ENCODE measurements at places on chromosomes 3 and 15.
A peak's percentile ranks its signal among the peaks of the same experiment; 100 is the strongest.

GRCh38 chr15:22902981-22903380 lies 64.5 kb downstream of the NIPA2 start:
- DNase-seq: no peak

GRCh38 chr15:42735382-42736165 lies 1.4 kb downstream of the CDAN1 start:
- no peak for DNase-seq

GRCh38 chr3:139674571-139675260 lies 3.1 kb downstream of the NMNAT3 start:
- no peak for DNase-seq

DNA sequence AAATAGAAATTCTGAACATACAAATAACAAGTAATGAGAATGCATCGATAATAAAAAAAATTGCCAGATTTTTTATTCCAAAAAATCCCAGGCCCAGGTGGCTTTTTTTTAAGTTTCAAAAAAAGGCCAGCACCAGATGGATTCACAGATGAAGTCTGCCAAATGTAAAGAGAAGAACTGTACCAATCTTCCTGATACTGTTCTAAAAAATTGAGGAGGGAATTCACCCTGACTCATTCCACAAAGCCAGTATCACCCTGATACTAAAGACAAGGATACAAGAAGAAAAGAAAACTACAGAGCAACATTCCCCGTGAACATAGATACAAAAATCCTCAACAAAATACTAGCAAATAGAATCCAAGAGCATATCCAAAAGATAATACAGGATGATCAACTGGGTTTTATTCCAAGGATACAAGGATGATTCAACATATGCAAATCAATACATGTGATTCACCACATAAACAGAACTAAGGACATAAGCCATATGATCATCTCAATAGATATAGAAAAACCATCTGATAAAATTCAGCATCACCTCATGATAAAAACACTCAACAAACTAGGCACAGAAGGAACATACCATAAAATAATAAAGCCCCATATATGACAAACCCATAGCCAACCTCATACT lies 44.1 kb upstream of the XCR1 start:
- DNase-seq: no peak

- DNase-seq: no peak
Observed at GRCh38 chr3:38724392-38724736, 74.9 kb upstream of the SCN5A start.

DNA sequence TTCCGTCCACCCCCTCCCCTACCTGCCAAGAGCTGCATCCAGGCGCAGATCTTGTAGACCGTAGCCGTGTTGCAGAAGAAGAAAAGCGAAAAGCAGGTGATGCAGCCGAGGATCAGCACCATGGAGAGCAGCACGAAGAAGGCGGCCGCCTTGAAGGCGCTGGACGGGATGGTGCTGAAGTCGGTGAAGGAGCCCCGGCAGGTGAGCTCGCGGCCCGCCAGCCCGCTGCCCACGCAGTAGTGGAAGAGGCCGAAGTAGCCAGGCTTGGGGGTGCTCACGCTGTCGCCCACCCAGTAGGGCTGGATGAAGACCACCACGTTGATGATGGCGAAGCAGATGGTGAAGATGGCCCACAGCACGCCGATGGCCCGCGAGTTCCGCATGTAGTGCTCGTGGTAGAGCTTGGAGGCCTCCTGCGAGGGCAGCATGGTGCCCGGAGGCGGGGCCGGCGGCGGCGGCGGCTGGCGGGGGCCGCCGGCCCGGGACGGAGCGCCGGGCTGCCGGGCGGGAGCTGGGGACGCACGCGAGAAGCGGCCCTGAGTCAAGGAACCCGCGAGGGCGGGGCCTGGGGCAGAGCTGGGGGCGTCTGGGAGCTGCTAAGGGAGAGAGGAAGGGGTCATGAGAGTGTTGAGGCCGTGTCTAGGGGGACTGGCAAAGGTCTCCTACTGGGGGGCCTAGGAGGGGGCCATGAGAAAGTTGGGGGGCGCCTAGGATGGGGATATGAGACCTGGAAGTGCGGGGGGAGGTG lies 1.2 kb downstream of the LHFPL4 start:
- peak; percentile 23 for DNase-seq

DNA sequence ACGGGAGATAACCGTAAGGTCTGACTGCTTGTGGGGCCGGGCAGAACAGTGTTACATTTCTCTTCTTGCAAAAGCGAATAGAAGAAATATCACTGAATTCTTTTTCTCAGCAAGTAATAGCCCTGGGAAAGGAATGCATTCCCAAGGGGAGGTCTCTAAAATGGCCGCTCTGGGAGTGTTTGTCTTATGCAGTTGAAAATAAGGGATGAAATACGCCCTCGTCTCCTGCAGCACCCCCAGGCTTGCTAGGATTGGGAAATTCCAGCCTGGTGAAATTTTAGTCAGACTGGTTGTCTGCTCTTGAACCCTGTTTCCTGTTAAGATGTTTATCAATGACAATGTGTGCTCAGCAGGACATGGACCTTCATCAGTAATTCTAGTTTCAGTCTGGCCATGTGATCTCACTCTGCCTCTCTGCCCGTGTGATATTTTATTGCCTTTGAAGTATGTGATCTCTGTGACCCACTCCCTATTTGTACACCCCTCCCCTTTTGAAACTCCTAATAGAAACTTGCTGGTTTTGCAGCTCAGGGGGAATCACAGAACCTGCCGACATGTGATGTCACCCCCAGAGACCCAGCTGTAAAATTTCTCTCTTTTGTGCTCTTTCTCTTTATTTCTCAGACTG lies 715.6 kb downstream of the ROBO1 start:
- no peak for DNase-seq

GRCh38 chr3:25229586-25229985 lies 198.5 kb upstream of the RARB start:
- DNase-seq: no peak

DNA sequence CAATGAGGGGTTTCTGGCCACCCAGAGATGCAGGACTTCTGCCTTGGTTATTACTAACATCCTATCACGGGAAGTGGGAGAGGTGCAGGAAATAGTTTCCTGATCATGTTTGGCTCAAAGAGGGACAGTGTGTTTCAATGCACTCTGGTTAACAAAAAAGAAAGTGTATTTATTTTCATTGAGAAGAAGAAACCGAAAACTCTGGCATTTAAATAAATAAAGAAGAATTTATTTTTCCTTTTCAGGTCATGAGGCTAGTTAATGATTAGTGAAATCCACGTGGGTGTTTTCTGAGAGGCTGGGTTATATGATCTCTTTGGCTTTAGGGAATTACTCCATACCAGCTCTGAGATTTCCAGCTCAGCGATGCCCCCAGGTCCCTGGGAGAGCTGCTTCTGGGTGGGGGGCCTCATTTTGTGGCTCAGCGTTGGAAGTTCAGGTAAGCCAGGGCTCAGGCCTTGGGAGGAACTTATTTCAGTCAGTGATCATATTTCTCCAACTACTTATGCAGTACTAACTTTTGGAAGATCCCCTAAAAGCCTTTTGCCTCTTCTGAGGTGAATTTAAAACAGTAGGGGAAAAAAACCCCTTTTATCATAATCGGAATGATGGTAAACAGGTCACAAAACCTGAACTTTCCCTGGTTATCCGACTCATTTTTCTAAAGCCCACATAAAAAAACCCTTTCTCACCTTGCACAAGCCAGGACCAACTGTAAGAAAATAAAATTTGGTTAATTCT lies at the start of gene PLA1A:
Gene PLA1A, plus strand, starts transcription at position 338 of the 741 bp plus-strand sequence. Its CDS starts 29 bp downstream, at position 367.
- no peak for DNase-seq

- DNase-seq: peak; percentile 44
Observed at GRCh38 chr15:63860155-63860554, 26.4 kb upstream of the HERC1 start.

GRCh38 chr3:7144697-7145308 lies 283.9 kb downstream of the GRM7 start:
- DNase-seq: no peak

GRCh38 chr3:175307642-175308041 lies 448.5 kb downstream of the NAALADL2 start:
- no peak for DNase-seq

GRCh38 chr3:25156626-25157025 lies 271.4 kb upstream of the RARB start:
- no peak for DNase-seq

GRCh38 chr3:147222291-147222690 lies 184.1 kb downstream of the ZIC4 start:
- no peak for DNase-seq

DNA sequence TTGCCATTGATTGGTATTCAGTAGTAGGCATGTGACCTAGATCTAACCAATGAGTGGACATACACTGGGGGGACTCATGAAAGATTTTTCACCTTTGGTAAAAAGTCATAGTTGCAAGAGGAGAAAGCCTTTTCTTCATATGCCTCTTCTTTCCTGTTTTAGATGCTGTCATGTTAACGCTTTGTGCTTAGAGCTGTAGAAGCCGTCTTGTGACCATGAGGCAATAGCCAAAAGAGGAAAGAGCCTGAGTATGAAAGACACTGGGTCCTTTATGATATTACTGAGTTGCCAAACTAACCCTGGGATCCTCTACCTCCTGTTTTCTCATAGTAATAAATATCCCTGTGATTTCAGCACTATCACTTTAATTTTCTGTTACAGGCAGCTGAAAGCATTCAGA lies 396.0 kb downstream of the FHIT start:
- DNase-seq: no peak

DNA sequence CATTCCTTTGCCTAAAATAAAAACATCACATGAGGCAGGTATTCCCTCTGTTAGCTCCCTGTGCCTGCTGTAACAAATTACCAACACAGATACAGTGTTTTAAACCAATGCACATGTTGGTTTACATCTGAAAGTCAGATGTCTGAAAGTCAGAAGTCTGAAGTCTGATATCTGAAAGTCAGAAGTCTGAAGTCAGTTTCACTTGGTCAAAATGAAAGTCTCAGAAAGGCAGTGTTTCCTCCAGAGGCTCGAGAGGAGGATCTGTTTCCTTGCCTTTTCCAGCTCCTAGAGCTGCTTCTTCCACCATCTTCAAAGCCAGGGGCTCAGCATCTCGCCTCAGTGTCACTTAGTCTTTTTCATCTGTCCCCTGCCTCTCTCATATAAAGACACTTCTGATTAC lies 22.0 kb downstream of the SST start:
- no peak for DNase-seq

DNA sequence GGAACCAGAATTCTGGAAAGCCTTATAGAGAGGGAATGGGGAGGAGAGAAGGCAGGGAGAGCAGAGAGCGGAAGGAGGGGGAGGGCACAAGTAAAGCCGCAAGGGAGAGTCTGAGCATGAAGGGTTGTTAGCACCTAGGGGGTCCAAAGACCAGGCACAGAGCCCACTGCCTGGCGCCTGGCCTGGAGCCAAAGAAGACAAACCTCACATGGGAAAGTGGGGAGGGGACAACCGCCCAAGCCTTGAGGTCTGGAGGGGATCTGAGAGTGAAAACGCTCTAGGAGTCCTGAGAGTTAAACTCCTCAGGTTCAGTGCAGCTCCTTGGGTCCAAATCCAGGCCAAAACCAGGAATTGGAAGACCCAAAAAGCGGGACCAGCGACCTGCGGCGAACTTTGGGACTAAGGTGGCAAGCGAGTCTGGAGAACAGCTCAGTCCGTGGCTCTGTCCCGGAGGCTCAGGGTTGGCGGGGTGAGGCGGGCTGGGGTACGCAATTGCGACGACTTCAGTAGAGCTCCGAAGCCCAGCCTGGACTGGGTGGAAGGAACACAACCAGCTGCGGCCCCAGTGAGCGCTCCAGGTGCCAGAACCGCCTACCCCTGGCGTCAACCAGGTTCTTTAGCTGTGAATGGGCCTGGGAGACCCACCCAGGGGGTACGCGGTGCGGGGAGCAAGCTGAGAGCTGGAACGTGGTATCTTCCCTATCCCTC lies 807 bp upstream of the INAFM2 start:
- no peak for DNase-seq

GRCh38 chr3:126025862-126026261 lies 56.9 kb downstream of the ROPN1B start:
- DNase-seq: no peak

DNA sequence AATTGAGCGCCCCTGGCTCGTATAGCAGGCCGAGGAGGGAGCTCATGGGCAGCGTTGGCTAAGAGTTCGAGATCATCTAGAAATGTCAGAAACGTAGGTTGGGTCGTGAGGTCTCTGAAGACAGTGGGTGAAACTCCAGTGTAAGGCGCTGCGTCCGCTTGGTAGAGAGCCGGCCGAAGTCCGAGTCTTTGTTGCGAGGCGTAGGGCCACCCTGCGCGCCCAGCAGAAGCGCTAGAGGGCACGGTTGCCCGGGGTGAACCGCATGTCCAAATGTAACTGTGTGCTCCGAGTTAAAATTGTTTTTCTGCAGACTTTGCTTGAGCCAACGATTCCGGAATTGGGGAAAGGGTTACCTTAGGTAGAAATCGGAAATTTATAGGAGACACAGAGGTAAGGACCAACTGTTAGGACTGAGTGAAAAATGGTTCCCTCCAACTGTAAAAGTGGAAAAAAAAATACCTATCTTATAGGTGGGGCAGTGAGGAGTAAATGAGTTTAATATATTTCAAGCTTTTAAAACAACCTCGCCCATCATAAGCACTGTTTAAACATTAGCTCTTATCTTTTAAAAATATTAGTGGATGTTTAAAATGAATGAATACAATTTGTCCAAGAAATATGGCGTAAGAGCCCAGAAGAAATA lies 993 bp upstream of the SIAH2 start:
- no peak for DNase-seq

DNA sequence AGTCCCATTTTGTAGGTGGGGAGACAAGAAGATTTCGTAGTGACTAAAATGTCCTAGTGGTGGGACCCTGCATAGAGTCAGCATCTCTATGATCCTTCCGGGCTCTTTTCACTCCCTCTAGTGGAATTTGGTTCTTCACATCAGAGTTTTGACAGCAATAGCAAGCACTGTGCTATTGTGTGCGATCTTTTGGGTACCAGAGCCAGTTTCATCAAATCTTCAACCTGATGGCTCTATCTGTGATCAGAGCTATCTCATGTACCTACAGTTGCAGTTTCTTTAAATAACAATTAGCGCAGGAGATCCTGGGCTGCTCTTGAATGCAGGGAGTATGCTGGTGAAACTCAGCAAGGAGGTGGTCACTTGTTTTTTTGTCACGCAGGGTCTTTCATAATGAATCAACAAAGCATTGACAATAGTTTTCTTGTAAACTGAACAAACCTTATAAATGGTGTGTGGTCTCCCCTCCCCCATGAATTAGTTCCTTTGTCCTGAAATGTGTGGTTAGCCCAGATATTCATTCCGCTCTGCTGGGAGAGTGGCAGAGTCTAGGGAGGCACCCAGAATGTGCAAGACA lies 257.2 kb upstream of the SOX2 start:
- DNase-seq: no peak

DNA sequence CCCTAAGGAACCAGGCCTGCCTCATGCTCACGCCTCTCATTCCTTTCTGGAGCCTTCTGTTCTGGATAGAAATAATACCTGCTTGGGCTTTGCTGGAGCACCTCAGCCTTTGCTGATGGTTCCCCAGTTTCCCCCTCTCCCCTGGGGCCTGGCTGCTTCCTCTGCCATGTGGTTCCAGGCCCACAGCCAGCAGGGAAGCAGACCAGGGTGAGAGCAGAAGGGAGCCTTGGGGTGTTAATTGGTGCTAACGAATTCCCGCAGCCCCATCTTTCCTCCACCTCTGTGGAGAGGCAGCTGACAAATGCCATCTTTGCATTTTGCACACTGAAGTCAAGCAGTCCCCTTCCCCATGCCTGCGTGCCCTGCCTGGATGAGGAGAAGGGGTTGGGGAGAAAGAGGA lies 13.1 kb upstream of the CORO2B start:
- DNase-seq: no peak

All from activated T-helper 1 cell treated with anti-CD3 and anti-CD28 coated beads, Interleukin-12 subunit alpha, Interleukin-12 subunit beta, Interleukin-2, Interleukin-4 antibody, amounts not matched to agents 30 ng/mL and 10 ng/mL and 1 ng/mL, durations not matched to agents 14 hours and 24 hours and 36 hours (primary cell).